ENCODE measurements at places on chromosomes 13 and 19.

DNA sequence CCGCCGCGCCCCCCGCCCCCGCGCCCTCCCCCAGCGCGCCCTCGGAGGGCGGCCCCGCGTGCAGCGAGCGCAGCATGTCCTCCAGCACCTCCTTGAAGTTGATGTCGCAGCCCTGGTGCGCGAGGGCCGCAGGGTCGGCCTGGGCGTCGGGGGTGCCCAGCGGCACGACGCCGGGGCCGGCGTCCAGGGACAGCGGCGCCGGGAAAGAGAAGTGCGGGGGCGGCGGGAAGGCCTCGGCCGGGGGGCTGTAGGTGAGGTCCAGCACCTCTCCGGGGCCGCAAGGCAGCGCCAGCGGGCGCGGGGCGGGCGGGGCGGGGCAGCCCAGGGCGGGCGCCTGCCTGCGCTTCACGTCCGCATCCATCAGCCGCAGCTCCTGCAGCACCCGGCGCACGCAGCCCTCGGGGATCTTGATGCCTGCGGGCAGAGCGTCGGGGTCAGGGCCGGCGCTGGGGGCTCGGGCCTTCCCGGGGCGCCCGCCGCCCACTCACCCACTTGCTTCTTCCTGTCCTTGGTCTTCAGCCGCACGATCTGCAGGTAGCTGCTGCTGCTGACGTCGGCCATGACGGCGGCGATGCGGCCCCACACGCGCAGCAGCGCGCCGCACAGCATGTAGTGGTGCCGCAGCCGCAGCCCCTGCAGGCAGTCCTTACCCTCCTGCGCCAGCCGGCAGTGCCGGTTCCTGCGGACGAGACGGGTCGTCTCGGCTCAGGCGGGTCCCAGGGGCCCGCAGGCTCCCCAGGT lies 4.7 kb downstream of the GPX4 start:
- DNase-seq: no peak

DNA sequence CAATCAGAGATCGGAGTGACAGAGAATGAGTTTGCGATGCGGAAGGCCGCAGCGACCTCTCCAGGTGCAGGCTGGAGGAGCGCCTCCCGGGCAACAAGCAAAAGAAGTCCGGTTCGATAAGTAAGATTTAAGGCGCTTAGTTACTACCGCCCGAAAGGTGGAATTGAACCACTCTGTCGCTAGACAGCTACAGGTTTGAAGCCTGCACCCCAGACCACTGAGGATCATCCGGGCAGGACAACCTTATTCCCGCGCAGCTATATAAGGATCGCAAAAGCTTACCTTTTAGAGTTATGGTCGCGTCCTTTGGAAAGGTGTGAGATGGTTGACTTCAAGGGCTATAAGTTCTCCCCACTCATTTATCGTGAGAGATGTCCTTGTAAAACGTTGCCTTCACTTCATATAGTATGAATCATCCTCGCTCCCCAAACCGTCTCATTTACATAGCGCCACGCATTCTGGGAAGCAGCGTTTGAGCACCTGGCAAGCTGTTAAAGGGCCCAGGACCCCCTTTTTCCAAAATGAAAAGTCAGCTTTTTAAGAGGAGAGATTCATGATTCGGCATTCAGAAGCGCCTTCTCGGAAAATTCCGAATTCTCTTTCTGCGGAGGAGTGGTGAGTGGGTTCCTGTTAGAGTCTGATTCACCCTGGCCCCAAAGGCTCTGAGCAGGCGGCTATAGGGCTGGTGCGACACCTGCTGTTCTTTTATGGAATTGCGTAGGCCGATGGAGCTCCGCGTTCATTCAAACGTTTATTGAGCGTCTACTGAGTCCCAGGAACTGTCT lies 10.8 kb downstream of the FOSB start:
- peak; percentile 84 for DNase-seq

- DNase-seq: no peak
These were observed 113.6 kb downstream of the ATP11A start for GRCh38 chr13:112803422-112803821.

- no peak for DNase-seq
These were observed 24.2 kb downstream of the NEK5 start for GRCh38 chr13:52104624-52105023.

DNA sequence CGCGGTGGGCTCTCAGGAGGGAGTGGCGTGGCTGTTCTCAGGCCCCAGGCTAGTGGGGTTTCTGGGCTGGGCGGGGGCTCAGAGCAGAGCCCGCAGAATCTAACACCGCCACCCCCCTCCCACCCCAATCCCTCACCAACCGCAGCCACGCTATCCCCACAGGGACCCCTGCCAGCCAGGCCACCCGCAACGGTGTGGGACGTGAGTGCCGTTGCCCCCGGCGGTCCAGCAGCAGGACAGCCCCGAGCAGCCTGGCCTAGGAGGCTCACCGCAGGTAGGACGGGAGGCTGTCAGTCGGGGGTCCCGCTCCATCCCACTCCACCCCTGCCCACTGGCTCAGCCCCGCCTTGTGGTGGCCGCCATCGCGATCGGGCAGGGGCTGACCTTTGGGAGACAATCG lies at the start of gene NTN5:
TSS of gene NTN5 (minus strand) at position 24 of the 400 bp plus-strand sequence. CDS start 2,031 bp downstream, outside the sequence.
- no peak for DNase-seq
